ENCODE measurements at places on chromosomes 2 and 18.

- DNase-seq = no peak
These were observed 20.6 kb upstream of the EXOC6B start for GRCh38 chr2:72846171-72847095.

DNA sequence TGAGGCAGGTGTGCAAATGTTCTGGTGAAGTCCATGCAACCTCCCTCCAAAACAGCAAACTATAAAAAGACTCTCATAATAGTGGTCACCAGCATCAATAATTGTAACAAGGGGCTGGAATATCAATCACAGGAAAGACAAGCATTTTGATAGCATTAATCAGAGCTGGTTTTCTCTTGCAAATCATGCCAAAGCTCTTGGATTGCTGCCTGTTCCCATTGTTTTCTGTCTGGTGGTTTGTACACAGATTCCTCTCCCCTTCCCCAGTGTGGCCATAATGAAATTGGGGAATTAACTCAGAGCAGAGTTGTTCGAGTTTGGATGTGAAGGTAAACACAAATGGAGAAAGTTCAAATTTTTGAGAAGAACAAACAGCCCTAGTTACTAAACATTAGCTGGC is 134.2 kb downstream of the CDCA7 start:
- DNase-seq = no peak

- DNase-seq = peak; percentile 13
These were observed 30.6 kb upstream of the PPP3R1 start for GRCh38 chr2:68282811-68283418.

GRCh38 chr2:187855689-187856088 is 301.5 kb upstream of the TFPI start:
- no peak for DNase-seq

- DNase-seq = no peak
These were observed 53.4 kb upstream of the ODC1 start for GRCh38 chr2:10501451-10501961.

DNA sequence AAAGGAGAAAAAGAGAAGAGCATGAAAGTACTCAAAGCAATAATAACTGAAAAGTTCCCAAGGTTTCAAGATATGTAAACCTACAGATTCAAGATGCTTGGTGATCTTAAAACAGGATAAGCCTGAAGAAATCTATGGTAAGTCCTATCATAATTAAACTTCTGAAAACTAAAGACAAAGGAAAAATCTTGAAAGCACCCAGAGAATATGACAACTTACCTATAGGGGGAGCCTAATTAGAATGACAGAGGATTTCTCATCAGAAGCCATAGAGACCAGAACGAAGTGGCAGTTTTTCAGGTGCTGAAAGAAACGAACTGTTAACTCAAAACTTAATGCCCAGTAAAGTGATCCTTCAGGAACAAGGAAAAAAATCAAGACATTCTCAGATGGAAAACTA is 59.7 kb downstream of the XDH start:
- DNase-seq = no peak

DNA sequence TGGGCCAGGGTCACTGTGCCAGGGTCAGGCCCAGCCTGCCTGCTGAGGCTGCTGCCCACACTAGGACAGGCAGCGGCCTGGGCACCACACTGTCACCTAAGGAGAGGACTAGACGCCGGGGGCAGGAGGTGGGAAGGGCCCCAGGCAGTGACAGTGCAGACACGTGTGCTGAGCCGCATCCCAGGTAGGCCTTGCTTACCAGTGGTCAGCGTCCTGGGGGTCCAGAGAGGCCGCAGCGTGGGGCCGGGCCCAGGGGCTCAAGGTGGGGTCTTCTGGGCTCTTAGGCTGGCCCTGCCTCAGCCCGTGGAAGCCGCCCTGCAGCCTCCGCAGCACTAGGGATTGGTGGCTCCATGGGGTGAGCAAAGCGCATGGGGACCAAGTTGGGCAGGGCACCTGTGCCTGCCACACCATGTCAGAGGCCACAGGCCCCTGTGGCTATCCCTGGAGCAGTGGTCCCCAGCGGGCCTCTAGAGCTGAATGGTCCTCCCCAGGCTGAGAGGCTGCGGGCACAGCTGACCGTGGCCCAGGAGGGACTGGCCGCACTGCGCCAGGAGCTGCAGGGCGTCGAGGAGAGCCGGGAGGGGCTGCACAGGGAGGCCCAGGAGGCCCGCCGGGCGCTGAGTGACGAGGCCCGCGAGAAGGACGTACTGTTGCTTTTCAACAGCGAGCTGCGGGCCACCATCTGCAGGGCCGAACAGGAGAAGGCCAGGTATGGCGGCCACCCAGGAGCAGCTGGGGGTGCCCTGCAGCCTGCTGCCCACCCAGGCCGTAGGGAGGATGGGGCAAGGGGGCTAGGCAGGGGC is 35.2 kb upstream of the SNED1 start:
- no peak for DNase-seq
